Esophagus mucosa (tissue), 1 donor: ENCODE measurements at places on chromosomes 6 and 20. TPM values are rescaled to one million over a fixed set of nuclear protein-coding genes. Genes with fewer than 3 reads are reported as not detected.

Gene CTCFL
- total RNA-seq = not detected

Gene CBLN4
- total RNA-seq = not detected

Gene BNIP5
- not detected for total RNA-seq

Gene F13A1
- 2.8 TPM for total RNA-seq

Gene CDSN
- total RNA-seq = 0.08 TPM

Gene NOTCH4
- 2.7 TPM for total RNA-seq

Gene TMEM217
- 0.84 TPM for total RNA-seq

DNA sequence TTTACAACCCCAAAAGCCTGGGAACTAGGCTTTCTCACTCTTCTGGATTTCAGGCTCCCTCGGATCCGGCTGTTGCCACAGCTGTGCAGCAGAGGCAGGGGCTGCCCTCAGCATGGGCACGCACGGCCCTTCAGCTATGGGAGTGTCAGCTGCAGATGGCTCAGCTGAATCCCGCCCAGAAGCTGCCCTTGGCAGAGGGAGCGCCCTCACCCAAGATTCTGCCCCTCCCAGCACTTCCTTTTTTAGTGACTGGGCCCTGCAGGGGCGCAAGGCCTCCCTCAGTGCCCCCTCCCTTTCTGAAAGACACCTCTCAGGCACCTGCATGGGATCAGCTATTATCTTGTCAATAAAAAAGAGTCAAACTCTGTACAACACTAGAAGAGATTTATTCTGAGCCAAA lies 67.9 kb upstream of the THBS2 start:
- ATAC-seq = no peak

GRCh38 chr6:31920811-31921210 lies 6.7 kb upstream of the C2 start:
- ATAC-seq = peak; percentile 77

GRCh38 chr20:17732907-17733521 lies 33.2 kb downstream of the BANF2 start:
- ATAC-seq = no peak

- no peak for ATAC-seq
Measured at GRCh38 chr20:39429726-39430125, 467.6 kb downstream of the DHX35 start.

GRCh38 chr6:74050921-74051320 lies 354.9 kb downstream of the CD109 start:
- ATAC-seq = no peak

DNA sequence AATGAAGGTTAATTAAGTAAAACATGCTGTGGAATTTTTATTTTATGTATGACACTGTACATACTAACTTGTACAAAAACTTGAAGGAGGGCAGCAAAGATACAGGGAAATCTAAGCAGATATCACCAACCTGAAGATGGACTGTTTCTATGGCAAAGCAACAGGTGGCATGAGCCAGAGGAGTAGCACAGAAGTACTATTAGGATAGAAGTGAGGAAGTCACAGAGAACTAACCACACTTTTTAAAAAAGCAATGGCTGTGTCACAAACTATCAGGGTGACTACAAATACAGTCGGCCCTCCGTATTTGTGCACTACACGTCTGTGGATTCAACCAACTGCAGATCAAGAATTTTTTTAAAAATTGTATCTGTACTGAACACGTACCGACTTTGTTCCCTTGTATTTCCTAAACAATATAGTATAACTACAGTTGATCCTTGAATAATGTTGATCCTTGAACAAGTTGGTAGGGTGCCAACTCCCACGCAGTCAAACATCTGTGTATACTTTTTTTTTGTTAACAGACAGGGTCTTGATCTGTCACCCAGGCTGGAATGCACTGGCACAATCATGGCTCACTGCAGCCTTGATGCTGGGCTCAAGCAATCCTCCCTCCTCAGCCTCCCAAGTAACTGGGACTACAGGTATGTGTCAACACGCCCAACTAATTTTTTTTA lies 61.0 kb downstream of the NUDT3 start:
- ATAC-seq = no peak

DNA sequence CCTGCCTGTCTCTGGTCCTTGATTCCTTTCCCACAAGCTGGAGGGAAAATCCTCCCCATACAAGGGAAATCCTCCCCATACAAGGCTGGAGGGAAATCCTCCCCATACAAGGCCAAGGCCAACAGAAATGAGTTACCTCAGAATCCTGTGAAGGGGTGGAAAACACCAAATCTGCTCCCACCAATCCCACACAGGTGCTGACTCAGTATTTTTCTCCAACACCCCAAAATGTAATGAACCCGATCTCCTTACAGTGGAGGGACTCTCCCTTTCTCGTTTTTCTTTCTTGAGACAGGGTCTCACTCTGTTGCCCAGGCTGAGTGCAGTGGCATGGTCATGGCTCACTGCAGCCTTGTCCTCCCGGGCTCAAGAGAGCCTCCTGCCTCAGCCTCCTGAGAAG lies 6.3 kb downstream of the SNHG17 start:
- no peak for ATAC-seq

DNA sequence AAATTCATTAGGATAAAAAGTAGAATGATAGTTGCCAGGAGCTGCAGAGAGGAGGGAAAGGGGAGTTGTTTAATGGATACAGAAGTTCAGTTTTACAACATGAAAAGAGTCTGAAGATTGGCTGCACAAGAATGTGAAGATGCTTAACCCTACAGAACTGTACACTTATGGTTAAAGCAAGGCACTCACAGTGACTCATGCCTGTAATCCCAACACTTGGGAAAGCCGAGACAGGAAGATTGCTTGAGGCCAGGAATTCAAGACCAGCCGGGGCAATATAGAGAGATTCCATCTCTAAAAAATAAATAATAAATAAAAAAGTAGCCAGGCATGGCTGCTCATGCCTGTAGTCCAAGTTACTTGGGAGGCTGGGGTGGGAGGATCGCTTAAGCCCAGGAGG lies 174.0 kb downstream of the TASP1 start:
- no peak for ATAC-seq

GRCh38 chr20:52104546-52105441 lies 86.8 kb downstream of the ZFP64 start:
- ATAC-seq = peak; percentile 26

DNA sequence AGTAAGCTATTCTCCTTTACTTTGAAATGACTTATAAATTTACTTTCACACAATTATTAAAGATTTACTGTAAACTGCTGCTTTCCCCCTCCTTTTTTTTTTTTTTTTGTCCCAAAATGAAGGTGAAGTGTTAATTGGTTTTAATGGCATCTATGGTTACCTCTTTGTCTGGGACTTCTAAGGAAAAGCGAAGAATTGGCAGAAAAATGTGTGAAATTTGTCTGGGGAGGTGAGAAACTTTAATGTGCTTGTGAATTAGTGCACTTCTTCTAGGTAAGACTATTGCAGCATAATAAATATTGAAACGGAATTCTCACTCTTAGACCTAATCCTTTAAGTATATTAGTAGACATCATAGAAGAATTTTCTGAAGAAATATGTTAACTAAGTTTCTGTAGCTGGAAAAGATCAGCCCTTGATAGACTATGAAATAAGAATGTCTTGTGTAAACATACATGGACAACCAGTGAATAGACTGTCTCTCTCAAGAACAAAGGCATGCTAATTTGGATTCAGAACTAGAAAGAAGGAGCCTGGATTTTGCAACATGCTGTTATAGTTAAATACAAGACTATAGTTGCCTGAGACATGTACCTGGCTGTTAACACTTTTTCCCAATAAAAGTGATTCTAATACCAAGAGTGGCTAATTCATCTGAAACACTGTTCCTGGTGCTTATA lies 23.9 kb downstream of the FLRT3 start:
- ATAC-seq = no peak

DNA sequence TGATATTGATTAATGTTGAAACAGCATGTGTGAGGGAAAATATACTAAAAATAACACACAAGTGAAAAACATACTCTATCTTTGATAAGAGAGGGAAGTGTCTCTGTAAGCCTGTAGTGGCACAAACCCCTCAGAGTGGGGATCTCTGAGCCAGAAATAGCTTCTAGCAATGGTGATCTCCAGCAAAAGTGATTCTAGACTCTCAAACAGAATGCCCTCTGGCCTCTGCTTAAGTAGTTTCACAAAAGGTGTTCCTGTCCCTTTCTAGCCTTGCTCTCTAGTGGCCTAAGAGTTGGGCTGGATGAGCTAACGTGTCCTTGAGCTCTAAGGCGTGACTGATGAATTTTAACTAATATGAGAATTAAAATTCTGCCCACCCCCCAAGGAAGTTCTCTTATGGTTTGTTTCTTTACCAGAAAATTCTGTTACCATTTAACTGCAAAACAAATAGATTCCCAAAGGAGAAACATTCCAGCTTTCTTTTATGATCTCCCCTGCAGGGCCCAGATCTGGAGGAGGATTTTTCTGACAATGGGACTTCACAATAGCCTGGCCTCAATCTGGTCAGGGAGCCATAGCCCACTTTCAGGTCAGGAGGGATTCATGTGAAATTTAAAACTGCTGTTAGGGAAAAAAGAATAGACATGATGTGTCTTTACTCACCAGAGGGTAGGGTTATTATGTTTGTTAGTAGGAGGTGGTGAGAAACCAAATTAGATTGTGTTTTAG lies 182.5 kb upstream of the LAMP5 start:
- no peak for ATAC-seq

- no peak for ATAC-seq
Measured at GRCh38 chr20:4682682-4683081, 39.0 kb upstream of the PRND start.

- peak; percentile 39 for ATAC-seq
Measured at GRCh38 chr6:110693296-110693695, 122.0 kb downstream of the CDK19 start.
